Tibial nerve (tissue), 4 donors: ENCODE measurements at places on chromosomes 16 and 17.

DNA sequence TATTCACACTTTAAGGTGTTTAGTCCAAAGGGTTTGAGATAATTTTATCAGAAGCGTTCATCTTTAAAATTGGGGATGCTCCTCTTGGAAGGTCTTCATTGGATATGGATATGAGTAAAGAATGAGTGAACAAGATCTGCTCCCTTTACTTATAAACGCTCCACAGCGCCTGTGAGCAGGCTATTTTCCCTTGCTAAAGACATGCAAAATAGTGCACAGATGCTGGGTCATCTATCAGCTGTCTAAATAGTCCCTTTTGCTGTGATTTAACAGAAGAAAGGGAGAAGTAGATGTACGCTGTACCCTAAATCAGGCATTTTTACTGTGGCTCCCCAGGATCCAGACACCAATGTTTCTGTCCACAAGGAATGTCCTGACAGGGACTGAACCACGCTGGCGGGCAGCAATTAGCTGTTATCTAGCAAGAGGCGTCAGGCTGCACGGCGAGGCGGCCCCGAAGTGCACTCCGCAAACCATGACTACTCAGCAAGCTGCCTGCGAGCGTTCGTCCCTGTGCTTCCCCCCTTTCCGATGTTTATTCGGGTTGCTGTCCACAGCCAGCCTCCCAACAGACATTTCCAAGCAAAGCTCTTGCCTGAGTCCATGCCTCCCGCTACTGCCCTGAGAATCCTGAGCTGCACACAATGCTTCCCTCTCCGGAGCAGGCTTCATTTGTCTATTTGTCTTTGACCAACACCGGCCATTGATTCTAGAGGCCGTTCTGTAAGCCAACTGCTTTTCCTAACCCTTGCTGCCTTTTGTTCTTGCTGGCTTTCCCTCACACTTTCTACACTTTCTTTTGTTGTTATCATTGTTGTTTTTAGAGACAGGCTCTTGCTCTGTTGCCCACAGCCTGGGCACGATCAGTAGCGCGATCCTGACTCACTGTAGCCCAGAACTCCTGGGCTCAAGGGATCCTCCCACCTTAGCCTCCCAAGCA, 55.7 kb upstream of the CNEP1R1 start:
- no peak for DNase-seq

DNA sequence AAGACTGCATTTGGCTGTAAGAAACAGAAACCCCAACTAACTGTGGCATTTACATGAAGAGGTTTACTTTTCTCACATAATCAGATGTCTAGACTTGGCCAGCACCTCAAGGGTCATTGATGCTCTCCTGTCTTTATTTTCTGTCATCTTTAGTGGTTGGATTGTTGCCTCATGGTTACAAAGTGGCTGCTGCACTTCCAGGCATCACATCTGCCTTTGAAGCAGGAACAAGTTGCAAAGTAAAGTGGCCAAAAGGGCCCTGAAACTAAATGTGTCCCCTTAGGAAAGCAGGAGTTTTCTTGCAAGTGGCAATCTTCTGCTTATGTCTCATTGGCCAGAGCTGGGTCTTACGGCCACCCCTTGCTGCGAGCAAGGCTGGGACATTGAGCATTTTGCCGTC, 26.5 kb upstream of the STH start:
- DNase-seq = no peak

GRCh38 chr17:38942696-38943334, 17.4 kb downstream of the LASP1NB start:
- no peak for DNase-seq

- no peak for DNase-seq
Observed at GRCh38 chr17:29215717-29216116, 30.9 kb upstream of the CRYBA1 start.

DNA sequence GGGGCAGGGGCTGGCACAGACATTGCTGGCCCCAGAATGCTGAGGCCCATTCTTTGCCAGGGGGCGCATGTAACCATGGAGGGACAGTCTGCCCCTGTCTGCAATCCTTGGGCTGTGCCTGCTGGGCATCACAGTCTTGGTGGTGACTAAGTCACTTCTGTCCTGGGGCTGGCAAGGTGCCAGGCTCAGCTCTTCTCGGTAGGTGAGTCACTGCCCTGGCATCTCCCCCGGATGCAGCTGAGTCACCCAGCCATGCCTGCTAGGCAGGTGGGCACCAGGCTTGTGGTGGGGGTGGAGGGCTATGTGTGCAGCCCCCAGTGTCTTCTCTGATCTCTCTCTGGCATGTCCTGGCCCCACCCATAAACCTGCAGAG, 5.6 kb downstream of the RARA start:
- no peak for DNase-seq

DNA sequence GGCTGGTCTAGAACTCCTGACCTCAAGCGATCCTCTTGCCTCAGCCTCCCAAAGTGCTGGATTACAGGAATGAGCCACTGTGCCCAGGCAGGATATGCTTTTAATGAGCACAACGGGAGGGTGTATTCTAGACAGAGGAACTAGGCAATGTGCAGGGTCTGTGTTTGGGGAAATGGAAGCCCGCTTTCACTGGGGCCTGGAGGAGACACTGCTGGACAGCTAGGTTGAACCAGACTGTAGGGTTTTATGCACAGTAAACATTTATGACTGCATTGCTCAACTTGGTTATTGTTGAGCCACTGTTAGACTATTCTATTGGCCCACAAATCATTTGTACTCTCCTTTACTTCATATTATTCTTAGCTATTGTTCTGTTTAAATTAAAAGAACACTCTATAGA, 10.2 kb upstream of the SIAH1 start:
- no peak for DNase-seq

GRCh38 chr17:48551596-48552465, 6.9 kb upstream of the HOXB2 start:
- no peak for DNase-seq

DNA sequence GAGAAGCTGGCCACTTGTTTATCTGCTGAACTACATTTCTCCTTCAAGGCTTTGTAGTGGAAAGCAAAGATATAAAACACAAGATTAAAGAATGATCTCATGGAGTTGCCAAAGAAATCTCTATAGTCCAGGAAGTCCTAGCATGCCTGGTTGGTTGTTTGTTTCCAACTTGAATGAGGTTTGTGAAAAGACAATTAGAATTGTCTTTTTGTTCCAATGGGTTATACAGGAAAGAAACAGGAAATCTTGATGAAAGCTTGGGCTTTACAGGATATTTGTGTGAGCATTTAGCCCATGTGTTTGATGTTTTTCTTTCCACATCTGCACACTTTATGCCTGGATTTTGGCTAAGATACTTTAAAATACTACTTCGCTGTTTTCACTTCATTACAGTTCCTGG, 273.4 kb downstream of the CEP112 start:
- no peak for DNase-seq

- DNase-seq = peak; percentile 71
Observed at GRCh38 chr17:45149669-45150664, 1.7 kb downstream of the HEXIM1 start.

DNA sequence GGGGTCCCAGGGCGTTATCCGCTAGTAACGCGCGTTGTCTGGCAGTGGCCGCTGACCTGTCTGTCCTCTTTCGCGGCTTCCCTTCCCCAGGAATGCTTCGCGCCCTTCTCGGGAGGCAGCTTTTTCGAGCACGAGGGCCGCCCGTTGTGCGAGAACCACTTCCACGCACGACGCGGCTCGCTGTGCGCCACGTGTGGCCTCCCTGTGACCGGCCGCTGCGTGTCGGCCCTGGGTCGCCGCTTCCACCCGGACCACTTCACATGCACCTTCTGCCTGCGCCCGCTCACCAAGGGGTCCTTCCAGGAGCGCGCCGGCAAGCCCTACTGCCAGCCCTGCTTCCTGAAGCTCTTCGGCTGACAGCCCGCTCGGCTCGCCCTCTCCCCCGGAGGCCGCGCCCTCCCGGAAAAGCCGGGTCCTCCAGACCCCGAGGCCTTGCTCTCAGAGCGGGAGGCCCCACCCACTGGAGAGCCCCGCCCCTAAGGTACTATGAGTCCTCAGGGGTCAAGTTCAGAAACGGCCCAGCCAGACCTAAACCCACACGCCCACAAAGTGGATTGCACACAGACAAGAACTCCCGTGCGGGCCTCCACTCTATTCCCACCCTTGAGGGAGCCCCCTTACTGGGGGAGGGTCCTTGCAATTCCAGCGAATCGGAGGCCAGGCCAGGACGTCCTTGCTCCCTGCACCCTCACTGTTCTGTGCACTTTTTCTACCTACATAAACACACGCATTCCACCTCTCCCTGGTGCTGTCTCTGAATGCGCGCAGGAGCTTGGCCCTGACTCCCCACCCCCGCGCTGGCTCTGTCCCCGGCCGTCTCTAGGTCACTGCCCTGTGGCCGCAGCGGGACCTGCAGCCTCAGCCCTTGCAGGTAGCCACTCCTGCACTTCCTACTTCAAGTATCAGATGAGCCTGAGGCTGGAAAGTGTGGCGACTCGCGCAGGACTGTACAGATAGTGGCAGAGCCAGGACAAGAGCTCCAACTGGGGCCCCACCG, 5.4 kb upstream of the SLC5A2 start:
- no peak for DNase-seq
